GM03348 (cell line): ENCODE measurements at places on chromosomes 13 and 19.

DNA sequence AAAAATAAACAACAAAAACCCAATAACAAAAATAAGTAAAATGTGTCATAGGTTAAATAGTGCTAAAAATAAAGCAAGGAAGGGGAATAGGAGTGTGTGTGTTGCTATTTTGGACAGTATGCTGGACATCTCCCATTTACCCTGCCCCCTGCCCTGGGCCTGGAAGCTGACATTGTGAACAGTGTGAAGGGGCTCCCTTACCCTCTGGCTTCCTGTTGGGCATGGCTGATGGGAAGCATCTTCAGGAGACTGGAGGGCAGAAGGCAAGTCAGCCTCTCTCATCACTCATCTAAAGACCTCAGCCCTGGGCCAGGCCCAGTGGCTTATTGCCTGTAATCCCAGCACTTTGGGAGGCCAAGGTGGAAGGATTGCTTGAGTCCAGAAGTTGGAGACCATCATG is 26.7 kb downstream of the KCTD15 start:
- DNase-seq: no peak

- DNase-seq: no peak
These were observed 36.2 kb downstream of the KDM4B start for GRCh38 chr19:5005096-5005495.

- DNase-seq: peak; percentile 80
These were observed 8.6 kb upstream of the TYK2 start for GRCh38 chr19:10388957-10389356.

- DNase-seq: no peak
These were observed 421.9 kb upstream of the ARGLU1 start for GRCh38 chr13:106989876-106990275.

DNA sequence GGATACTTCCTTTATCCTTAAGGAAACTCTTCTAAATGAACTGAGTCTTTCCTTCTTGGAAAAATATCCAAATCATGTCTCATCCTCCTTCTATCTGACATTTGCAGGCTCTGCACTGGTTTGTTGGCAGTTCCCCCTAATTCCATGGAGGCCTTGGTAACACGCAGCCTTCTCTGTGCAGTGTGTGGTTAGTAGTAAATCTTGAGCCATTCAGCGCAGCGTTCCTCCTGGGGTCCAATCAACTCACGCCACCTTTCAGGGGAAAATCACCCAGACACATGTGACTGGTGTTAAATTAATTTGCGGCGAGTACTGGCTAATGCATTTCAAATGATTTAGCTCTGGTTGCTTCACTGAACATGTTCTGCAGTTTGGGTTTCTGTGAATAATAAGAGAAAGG is 21.0 kb upstream of the CBY2 start:
- peak; percentile 74 for DNase-seq
